ENCODE measurements at places on chromosomes 11 and 22. TPM values are rescaled to one million over a fixed set of nuclear protein-coding genes. Genes with fewer than 3 reads are reported as not detected.

The STK33 gene
- total RNA-seq = 3.6 TPM

GRCh38 chr11:130159657-130160497, at the start of gene ST14:
ST14 (plus strand) TSS chr11:130159782; CDS start chr11:130159980, 198 bp downstream.
- peaks cover 7% of the 10 kb centered on the region for H3K4me1 ChIP-seq
- peak within 1 kb of the TSS; percentile 14 for H3K4me3 ChIP-seq
- no peaks in the 10 kb centered on the region for H3K27me3 ChIP-seq
- H3K27ac ChIP-seq = no peak within 1 kb of the TSS
- no peak for DNase-seq

The SYT9 gene
- not detected for total RNA-seq

GRCh38 chr22:32587449-32587848, 112.8 kb downstream of the FBXO7 start:
- H3K27ac ChIP-seq = no peak overlapping the region
- no peak overlapping the region for H3K4me3 ChIP-seq
- peak; percentile 69 for DNase-seq
- H3K4me1 ChIP-seq = peaks cover 48% of the 10 kb centered on the region

DNA sequence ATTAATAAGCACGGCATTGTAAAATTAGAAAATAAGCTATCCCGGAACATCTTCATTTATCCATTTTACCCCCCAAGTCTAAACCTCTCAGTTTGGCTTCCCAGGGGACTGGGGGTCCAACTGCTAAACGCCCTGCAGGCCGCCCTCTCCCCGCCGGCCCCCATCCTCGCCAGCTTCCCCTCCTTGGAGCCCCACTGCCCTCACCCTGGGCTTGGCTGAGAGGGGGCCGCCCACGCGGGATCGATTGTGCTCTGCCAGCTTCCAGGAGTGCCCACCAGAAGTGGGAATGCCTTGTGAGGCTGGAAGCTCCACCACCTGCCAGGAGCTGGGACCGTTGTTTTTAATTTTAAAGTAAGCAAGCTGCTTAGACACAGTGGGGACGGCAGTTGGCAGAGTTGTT, 353.5 kb downstream of the TBC1D22A start:
- H3K4me1 ChIP-seq = no peaks in the 10 kb centered on the region
- H3K4me3 ChIP-seq = no peak overlapping the region
- no peak overlapping the region for H3K27ac ChIP-seq
- H3K36me3 ChIP-seq = no peaks in the 10 kb centered on the region
- no peak for DNase-seq
- H3K27me3 ChIP-seq = no peaks in the 10 kb centered on the region

GRCh38 chr22:27866135-27867084, 52.6 kb downstream of the PITPNB start:
- H3K27ac ChIP-seq = peak overlapping the region; percentile 68
- no peaks in the 10 kb centered on the region for H3K36me3 ChIP-seq
- no peaks in the 10 kb centered on the region for H3K27me3 ChIP-seq
- peak; percentile 45 for DNase-seq
- H3K4me3 ChIP-seq = no peak overlapping the region
- H3K4me1 ChIP-seq = peaks cover 32% of the 10 kb centered on the region

The SLC1A2 gene
- total RNA-seq = 0.42 TPM

The SEC14L3 gene
- total RNA-seq = not detected

DNA sequence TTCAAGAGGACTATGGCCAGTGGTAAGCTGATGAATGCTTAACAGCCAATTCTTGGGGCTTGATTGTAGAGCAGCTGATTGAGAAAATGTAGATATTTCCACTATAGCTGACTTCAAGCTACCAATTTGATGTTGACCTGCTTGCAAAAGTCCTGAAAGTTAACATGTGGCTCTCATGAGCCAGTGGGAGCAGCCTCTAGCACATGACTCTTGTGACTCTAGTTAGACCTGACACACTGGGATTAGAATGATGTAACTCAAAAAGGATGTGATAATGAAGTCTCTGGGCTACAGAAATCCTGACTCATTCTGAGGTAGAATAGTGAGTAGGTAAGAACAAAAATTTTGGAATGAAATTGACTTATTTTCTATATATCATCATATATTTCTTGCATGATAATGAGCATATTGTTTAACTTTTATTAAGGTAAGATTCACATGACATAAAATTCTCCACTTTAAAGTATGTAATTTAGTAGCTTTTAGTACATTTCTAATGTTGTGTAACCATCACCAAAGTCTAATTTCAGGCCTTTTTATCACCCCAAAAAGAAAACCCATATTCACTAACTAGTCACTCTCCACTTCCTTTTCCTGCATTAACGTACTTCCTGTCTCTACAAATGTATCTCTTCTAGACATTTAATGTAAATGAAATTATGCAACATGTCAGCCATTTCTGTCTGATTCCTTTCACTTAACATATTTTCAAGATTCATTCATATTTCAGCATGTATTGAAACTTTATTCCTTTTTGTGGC, 16.1 kb upstream of the OR52H1 start:
- no peaks in the 10 kb centered on the region for H3K4me1 ChIP-seq
- H3K27me3 ChIP-seq = no peaks in the 10 kb centered on the region

- H3K27ac ChIP-seq = no peak overlapping the region
- H3K36me3 ChIP-seq = peaks cover 16% of the 10 kb centered on the region
- no peaks in the 10 kb centered on the region for H3K27me3 ChIP-seq
- H3K4me3 ChIP-seq = no peak overlapping the region
Measured at GRCh38 chr11:31608995-31609394, 99.4 kb downstream of the ELP4 start.

GRCh38 chr11:7165911-7166310, 77.1 kb downstream of the RBMXL2 start:
- H3K27ac ChIP-seq = no peak overlapping the region
- H3K27me3 ChIP-seq = no peaks in the 10 kb centered on the region
- no peaks in the 10 kb centered on the region for H3K36me3 ChIP-seq
- H3K4me1 ChIP-seq = no peaks in the 10 kb centered on the region
- no peak for DNase-seq

The ACER3 gene
- 30.6 TPM for total RNA-seq

The TPBGL gene
- 1.1 TPM for total RNA-seq

DNA sequence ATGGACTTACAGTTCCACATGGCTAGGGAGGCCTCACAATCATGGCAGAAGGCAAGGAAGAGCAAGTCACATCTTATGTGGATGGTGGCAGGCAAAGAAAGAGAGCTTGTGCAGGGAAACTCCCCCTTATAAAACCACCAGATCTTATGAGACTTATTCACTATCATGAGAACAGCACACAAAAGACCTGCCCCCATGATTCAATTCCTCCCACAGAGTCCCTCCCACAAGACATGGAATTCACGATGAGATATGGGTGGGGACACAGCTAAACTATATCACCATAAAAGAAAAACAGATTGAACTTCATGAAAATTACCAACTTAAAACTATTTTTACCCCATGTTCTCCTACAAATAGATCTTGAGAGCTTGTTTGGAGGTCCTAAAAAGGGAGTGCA, 19.6 kb downstream of the ENTHD1 start:
- H3K27me3 ChIP-seq = no peaks in the 10 kb centered on the region
- no peaks in the 10 kb centered on the region for H3K36me3 ChIP-seq
- DNase-seq = no peak

DNA sequence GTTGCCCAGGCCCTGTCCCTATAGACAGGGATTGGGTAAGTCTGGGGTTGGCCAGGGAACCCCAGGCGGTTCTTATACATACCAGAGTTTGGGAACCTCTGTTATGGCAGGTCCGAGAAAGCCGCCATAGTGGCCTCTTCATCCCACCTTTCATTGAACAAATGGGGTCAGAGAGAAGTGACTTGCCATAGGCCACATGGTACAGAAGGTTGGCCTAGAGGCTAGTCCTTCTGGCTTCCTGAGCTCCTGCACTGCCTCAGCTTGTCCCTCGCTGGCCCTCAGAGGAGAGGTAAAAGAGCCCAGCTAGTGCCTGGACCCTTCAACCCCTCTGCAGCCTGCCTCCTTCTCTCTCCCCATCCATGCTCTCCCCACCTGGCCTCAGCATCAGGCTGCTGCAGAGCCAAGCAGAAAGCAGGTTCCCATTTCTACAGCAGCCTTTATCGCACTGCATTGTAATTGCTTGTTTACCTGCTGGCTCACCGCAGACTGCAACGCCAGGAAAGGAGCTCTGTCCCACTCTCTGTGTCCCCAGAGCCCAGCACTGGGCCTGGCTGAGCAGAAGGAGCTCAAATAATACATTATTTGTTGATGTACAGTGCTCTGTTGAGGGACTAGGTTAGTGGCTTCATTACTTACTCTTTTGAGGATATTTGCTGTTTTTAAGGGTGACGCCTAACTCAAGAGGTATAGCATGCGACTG, 103.6 kb downstream of the TRIM29 start:
- no peak overlapping the region for H3K4me3 ChIP-seq
- H3K4me1 ChIP-seq = no peaks in the 10 kb centered on the region
- H3K36me3 ChIP-seq = no peaks in the 10 kb centered on the region
- H3K27me3 ChIP-seq = no peaks in the 10 kb centered on the region
- no peak overlapping the region for H3K27ac ChIP-seq

GRCh38 chr11:68904248-68904847, 657 bp downstream of the IGHMBP2 start:
- H3K27me3 ChIP-seq = no peaks in the 10 kb centered on the region
- DNase-seq = no peak
- H3K4me3 ChIP-seq = peak overlapping the region; percentile 71
- H3K36me3 ChIP-seq = no peaks in the 10 kb centered on the region
- H3K4me1 ChIP-seq = peaks cover 14% of the 10 kb centered on the region

The CARD18 gene
- not detected for total RNA-seq

GRCh38 chr11:7527029-7527428, 13.2 kb downstream of the PPFIBP2 start:
- no peaks in the 10 kb centered on the region for H3K27me3 ChIP-seq
- peaks cover 30% of the 10 kb centered on the region for H3K4me1 ChIP-seq
- no peak overlapping the region for H3K4me3 ChIP-seq
- no peak overlapping the region for H3K27ac ChIP-seq
- H3K36me3 ChIP-seq = no peaks in the 10 kb centered on the region

GRCh38 chr22:30326255-30326705, 461 bp downstream of the TBC1D10A start:
- DNase-seq = no peak
- H3K4me3 ChIP-seq = peak overlapping the region; percentile 75
- peak overlapping the region; percentile 26 for H3K27ac ChIP-seq
- no peaks in the 10 kb centered on the region for H3K4me1 ChIP-seq
- peaks cover 11% of the 10 kb centered on the region for H3K36me3 ChIP-seq

GRCh38 chr22:44212936-44213335, 32.2 kb downstream of the PARVG start:
- no peak overlapping the region for H3K4me3 ChIP-seq
- H3K36me3 ChIP-seq = no peaks in the 10 kb centered on the region
- H3K4me1 ChIP-seq = peaks cover 5% of the 10 kb centered on the region
- no peak overlapping the region for H3K27ac ChIP-seq
- H3K27me3 ChIP-seq = no peaks in the 10 kb centered on the region

DNA sequence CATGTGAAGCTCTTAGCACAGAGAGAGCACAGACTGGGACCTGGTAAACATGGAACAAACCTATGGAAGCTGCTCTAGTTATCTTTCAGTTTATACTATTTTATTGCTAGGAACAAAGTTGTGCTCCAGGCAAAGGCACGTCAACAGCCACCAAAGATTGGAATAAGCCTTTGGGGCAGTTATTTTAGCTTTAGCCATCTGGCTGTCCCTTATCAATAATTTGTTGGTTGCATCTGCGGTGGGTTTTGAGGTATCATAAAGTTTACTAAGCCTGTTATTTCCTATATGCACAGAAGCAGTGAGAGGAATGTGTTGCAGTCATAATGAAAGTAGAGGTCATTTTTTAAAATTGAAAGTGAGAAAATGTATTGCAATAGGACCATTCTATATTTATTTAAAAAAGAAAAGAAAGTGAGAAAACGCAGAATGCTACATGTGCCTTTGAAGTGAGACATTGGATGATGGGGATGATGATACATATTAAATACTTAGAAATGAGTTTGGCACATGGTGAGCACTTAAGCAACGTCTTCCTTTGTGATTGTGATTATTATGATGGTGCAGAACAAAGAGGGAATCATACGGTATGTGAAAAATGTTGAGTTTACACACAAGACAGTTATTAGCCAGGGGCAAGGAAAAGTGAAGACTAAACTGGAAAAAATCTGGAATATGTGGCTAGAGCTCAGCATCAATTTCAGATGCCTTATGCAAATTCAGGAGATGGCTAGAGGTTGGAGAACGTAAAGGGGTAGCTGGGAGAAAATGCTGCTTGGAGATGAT, 58.3 kb downstream of the PRR5L start:
- H3K27me3 ChIP-seq = no peaks in the 10 kb centered on the region
- no peak for DNase-seq
- H3K27ac ChIP-seq = no peak overlapping the region
- no peaks in the 10 kb centered on the region for H3K4me1 ChIP-seq
- H3K4me3 ChIP-seq = no peak overlapping the region

The SLC22A9 gene
- not detected for total RNA-seq

- H3K4me3 ChIP-seq = no peak overlapping the region
- no peaks in the 10 kb centered on the region for H3K36me3 ChIP-seq
- no peak for DNase-seq
- H3K4me1 ChIP-seq = no peaks in the 10 kb centered on the region
- H3K27ac ChIP-seq = no peak overlapping the region
- peaks cover 20% of the 10 kb centered on the region for H3K27me3 ChIP-seq
Measured at GRCh38 chr11:66720899-66721470, 8.0 kb downstream of the SPTBN2 start.

- no peaks in the 10 kb centered on the region for H3K27me3 ChIP-seq
- no peak for DNase-seq
Measured at GRCh38 chr11:8733852-8734251, 51.3 kb downstream of the RPL27A start.

The OR6A2 gene
- 0.60 TPM for total RNA-seq

GRCh38 chr22:24525416-24526037, 29.4 kb downstream of the GUCD1 start:
- H3K27ac ChIP-seq = peak overlapping the region; percentile 20
- peak; percentile 82 for DNase-seq
- H3K4me1 ChIP-seq = peaks cover 7% of the 10 kb centered on the region
- H3K4me3 ChIP-seq = no peak overlapping the region
- no peaks in the 10 kb centered on the region for H3K36me3 ChIP-seq
- H3K27me3 ChIP-seq = no peaks in the 10 kb centered on the region

DNA sequence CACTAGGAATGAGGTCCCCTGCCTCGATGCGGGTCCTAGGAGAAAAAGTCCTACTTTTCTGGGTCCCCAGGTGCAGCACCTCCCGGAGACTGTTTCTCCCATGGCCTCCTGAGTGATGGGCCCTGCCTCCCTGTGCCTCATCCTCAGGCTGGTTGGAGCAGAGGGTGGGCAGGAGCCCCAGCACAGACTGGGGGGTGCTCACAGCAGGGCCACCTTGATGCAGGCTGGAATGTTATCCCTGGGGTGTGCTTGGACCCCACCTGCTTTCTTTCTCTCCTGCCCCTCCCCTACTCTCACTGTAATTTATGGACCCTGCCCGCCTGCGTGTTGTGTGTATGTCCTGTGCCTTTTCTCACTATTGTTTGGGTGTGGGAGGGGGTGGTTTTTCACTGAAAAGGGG, 8.1 kb downstream of the SHISA8 start:
- H3K4me1 ChIP-seq = no peaks in the 10 kb centered on the region
- no peak overlapping the region for H3K27ac ChIP-seq
- H3K4me3 ChIP-seq = no peak overlapping the region
- peaks cover 3% of the 10 kb centered on the region for H3K36me3 ChIP-seq
- no peak for DNase-seq

Measured in tibial nerve (tissue), 4 donors.